ENCODE measurements at places on chromosomes 4 and X. TPM values are rescaled to one million over a fixed set of nuclear protein-coding genes. Genes with fewer than 3 reads are reported as not detected.
A peak's percentile ranks its signal among the peaks of the same experiment; 100 is the strongest.

- no peaks in the 10 kb centered on the region for H3K36me3 ChIP-seq
- peak overlapping the region; percentile 60 for H3K27ac ChIP-seq
- DNase-seq = peak; percentile 62
- H3K4me3 ChIP-seq = peak overlapping the region; percentile 49
- H3K27me3 ChIP-seq = no peaks in the 10 kb centered on the region
Measured at GRCh38 chrX:140765043-140765784, 55.7 kb downstream of the LINC00632 start.

DNA sequence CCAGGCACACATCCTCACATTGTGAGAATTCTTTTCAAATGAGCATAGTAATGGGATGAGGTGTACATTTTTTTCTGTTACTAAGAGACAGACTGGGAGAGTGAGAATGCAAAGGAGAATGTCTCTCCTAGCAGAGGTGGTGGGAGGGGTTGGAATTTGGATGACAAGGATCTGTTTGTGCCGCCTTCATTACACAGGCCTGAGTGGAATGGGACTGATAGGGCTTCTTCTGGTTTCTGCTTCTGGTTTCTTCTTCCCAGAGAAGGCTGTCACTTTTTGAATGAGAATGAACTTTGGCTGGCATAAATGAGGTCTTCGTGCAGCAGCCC, 55.4 kb downstream of the C4orf51 start:
- H3K27ac ChIP-seq = peak overlapping the region; percentile 47
- peak; percentile 96 for DNase-seq
- H3K36me3 ChIP-seq = no peaks in the 10 kb centered on the region
- H3K4me3 ChIP-seq = no peak overlapping the region
- no peaks in the 10 kb centered on the region for H3K27me3 ChIP-seq
- H3K4me1 ChIP-seq = peaks cover 30% of the 10 kb centered on the region

The NEIL3 gene
- 4.5 TPM for polyA plus RNA-seq

- no peaks in the 10 kb centered on the region for H3K4me1 ChIP-seq
- no peak overlapping the region for H3K4me3 ChIP-seq
- DNase-seq = peak; percentile 0
- H3K27ac ChIP-seq = no peak overlapping the region
- H3K36me3 ChIP-seq = no peaks in the 10 kb centered on the region
Measured at GRCh38 chr4:62709618-62710252, 1509.6 kb downstream of the ADGRL3 start.

DNA sequence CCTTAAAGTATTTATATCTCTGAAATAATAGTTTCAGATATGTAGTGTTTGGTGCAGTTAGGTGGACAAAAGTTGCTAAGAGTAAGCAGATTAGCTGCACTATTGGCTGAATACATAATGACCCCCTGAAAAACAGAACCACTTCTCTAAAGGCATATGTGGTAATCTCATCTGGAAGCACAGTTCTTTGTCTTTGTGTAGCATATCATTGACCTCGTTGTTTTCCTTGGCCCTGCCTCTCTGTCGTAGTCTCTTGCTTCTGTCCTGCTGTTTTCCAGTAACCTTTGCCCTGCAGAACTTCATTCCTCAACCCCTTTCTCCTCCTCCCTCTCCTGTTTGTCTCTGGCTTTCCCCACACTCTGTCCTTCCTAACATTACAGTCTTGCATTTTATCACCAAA, 41.4 kb downstream of the JADE3 start:
- H3K4me3 ChIP-seq = no peak overlapping the region
- no peaks in the 10 kb centered on the region for H3K36me3 ChIP-seq
- peak overlapping the region; percentile 29 for H3K27ac ChIP-seq

GRCh38 chrX:154021131-154021611, 1.5 kb upstream of the IRAK1 start:
- peak overlapping the region; percentile 93 for H3K27ac ChIP-seq
- peak; percentile 56 for DNase-seq
- no peaks in the 10 kb centered on the region for H3K27me3 ChIP-seq
- no peak overlapping the region for H3K4me3 ChIP-seq
- peaks cover 11% of the 10 kb centered on the region for H3K36me3 ChIP-seq

DNA sequence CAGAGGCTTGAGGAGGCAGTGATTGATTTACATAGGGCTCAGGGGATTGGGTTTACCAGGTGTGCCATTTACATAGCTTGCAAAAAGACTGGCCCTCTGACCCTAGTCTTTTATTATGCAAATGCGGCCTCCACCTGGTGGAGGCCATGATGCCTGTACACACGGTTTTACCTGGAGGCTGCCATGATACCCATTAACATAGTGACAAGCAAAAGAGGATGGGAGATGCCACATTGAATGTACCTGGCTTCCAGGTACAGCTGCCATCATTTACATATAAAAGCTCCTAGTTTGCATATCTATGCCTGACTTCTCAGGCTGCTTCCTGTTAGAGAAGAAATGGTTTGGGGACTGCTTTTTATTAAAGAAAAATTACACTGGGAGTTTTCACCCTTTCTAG, 72.0 kb downstream of the NEXMIF start:
- H3K27ac ChIP-seq = no peak overlapping the region
- H3K4me3 ChIP-seq = no peak overlapping the region
- no peak for DNase-seq
- no peaks in the 10 kb centered on the region for H3K36me3 ChIP-seq
- H3K27me3 ChIP-seq = no peaks in the 10 kb centered on the region
- no peaks in the 10 kb centered on the region for H3K4me1 ChIP-seq

The NXT2 gene
- polyA plus RNA-seq = 2.5 TPM

The BEX5 gene
- polyA plus RNA-seq = not detected

GRCh38 chrX:57902633-57903032, 7.6 kb downstream of the ZXDA start:
- DNase-seq = no peak
- H3K36me3 ChIP-seq = no peaks in the 10 kb centered on the region
- no peak overlapping the region for H3K4me3 ChIP-seq
- no peak overlapping the region for H3K27ac ChIP-seq
- H3K27me3 ChIP-seq = no peaks in the 10 kb centered on the region

- DNase-seq = no peak
- H3K27me3 ChIP-seq = no peaks in the 10 kb centered on the region
- no peak overlapping the region for H3K4me3 ChIP-seq
Measured at GRCh38 chrX:13697976-13698375, 9.0 kb downstream of the RAB9A start.

The NPFFR2 gene
- not detected for polyA plus RNA-seq

DNA sequence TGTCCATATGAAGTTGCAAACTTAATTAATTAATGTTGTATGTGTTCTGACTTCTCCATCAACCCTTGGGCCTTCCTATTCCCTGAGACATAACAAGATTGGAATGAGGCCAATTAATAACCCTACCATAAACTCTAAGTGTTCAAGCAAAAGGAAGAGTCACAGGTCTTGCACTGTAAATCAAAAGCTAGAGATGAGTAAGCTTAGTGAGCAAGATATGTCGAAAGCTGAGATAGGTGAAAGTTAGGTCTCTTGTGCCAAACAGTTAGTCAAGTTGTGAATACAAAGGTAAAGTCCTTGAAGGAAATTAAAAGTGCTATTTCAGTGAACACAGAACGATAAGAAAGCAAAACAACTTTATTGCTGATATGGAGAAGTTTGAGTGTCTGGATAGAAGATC, 58.2 kb upstream of the GPRIN3 start:
- no peak overlapping the region for H3K4me3 ChIP-seq
- no peaks in the 10 kb centered on the region for H3K27me3 ChIP-seq
- no peaks in the 10 kb centered on the region for H3K4me1 ChIP-seq

DNA sequence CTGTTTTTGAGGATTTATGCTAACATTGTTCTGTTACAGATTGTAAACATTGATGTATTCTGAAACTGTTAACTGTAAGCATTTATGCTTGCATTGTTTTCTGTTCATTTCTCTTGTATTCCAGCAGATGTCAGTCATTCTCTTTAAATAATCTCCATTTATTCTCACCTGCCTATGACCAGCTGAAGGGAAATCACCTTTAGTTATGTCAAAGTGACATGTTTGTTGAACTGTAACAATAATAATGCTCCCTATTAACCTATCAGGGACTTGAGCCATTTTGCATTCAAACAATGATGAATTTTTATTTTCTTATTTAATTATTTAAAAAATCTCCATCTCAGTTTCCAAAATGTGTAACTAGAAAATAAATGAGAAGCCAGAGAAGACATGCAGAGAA, 58.0 kb downstream of the SPCS3 start:
- no peaks in the 10 kb centered on the region for H3K36me3 ChIP-seq
- no peaks in the 10 kb centered on the region for H3K4me1 ChIP-seq
- no peak overlapping the region for H3K27ac ChIP-seq
- no peaks in the 10 kb centered on the region for H3K27me3 ChIP-seq

- no peak for DNase-seq
- no peaks in the 10 kb centered on the region for H3K27me3 ChIP-seq
- no peaks in the 10 kb centered on the region for H3K4me1 ChIP-seq
- H3K4me3 ChIP-seq = no peak overlapping the region
Measured at GRCh38 chr4:144185086-144185485, 44.6 kb upstream of the GYPA start.

The POLN gene
- polyA plus RNA-seq = 0.82 TPM

- no peak overlapping the region for H3K4me3 ChIP-seq
- H3K4me1 ChIP-seq = no peaks in the 10 kb centered on the region
- no peak overlapping the region for H3K27ac ChIP-seq
- no peak for DNase-seq
- H3K27me3 ChIP-seq = no peaks in the 10 kb centered on the region
Measured at GRCh38 chrX:129525896-129526295, 2.6 kb upstream of the SMARCA1 start.

GRCh38 chr4:87057835-87058355, 123.1 kb downstream of the AFF1 start:
- H3K36me3 ChIP-seq = no peaks in the 10 kb centered on the region
- no peak overlapping the region for H3K4me3 ChIP-seq
- no peaks in the 10 kb centered on the region for H3K27me3 ChIP-seq
- H3K27ac ChIP-seq = peak overlapping the region; percentile 10

The CAPN6 gene
- not detected for polyA plus RNA-seq

DNA sequence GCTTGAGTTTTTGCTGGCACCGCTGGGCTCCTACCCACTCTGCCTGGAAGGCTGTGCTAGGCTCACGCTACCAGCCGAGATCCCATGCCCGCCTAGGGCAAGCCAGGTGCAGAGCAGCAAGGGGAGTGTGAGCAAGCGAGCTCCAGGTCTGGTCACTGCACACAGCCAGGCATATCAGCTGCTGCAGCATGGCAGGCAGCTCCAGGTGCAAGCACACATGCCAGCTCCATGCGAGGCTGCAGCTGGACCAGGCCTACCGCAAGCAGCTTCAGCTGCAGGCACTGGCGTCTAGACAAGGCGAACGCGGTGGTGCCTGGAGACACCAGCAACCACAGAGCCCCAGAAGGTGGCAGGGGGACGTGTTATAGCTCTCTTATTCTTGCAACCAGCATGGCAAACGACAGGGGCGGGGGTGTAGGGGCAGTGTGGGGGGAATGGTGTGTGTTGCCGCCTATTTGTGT, 614.7 kb upstream of the EPHA5 start:
- H3K36me3 ChIP-seq = no peaks in the 10 kb centered on the region
- H3K27ac ChIP-seq = no peak overlapping the region
- no peak for DNase-seq
- no peak overlapping the region for H3K4me3 ChIP-seq
- no peaks in the 10 kb centered on the region for H3K27me3 ChIP-seq
- H3K4me1 ChIP-seq = no peaks in the 10 kb centered on the region

GRCh38 chr4:109821185-109821584, 5.6 kb downstream of the GAR1 start:
- H3K36me3 ChIP-seq = peaks cover 12% of the 10 kb centered on the region
- H3K27ac ChIP-seq = no peak overlapping the region
- H3K4me3 ChIP-seq = no peak overlapping the region
- H3K27me3 ChIP-seq = no peaks in the 10 kb centered on the region

DNA sequence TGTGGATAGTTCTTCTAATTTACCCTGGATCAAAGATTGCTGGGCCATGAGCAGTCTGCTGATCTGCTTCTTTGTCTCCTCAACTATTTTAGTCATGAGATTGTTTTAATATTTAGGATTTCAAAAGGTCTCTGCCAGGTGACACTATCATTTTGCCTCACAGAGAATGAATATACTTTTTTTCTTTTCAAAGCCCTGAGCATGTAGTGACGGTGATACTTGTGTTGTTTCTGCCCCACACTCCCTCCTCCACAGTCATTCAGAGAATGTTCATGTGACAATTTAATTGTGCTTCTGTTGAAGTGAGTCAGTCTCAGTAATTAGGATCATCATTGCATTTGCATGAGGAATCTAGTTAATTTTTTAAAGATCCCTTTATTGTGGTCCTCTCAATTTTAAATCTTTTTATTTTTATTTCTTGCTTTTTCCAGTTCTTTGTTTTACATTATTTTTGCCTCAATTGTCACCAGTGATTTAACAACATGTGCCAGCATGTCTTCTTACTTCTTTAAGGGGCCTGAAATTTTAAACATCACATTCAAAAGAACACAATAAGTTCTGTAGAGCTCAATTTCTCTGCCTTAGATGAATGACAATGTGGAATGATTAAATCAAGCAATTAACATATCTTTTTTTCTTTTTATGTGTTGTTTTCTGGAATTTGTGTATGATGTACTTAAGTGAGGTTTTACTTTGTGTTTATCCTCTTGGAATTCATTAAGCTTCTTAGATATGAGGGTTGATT, 12.3 kb downstream of the MMRN1 start:
- no peak overlapping the region for H3K4me3 ChIP-seq
- H3K27me3 ChIP-seq = no peaks in the 10 kb centered on the region
- H3K4me1 ChIP-seq = no peaks in the 10 kb centered on the region

- peak; percentile 21 for DNase-seq
- peaks cover 9% of the 10 kb centered on the region for H3K27me3 ChIP-seq
- no peak overlapping the region for H3K27ac ChIP-seq
- H3K4me1 ChIP-seq = no peaks in the 10 kb centered on the region
Measured at GRCh38 chrX:47743504-47743903, 84.5 kb upstream of the UXT start.

The NBDY gene
- polyA plus RNA-seq = 64.6 TPM

DNA sequence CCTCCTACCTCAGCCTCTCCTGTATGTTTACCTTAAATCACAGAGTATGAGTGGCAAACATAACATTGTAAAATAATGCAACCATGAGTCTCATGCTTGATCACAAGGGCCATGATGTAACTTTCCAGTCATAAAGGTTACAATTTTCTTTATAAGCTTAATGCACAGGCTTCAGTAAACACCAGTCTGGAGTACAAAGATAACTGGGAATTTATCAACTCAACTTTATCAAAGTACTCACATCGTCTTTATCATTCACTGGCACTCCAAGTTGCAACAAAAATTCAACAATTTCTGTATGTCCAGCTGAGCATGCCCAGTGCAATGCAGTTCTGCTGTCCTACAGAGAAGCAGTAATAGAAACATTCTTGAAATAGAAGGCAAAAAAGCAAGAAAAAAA, 2.8 kb downstream of the PSMD10 start:
- peaks cover 7% of the 10 kb centered on the region for H3K36me3 ChIP-seq
- no peak for DNase-seq
- H3K4me3 ChIP-seq = no peak overlapping the region

The MAGEA2B gene
- polyA plus RNA-seq = not detected

DNA sequence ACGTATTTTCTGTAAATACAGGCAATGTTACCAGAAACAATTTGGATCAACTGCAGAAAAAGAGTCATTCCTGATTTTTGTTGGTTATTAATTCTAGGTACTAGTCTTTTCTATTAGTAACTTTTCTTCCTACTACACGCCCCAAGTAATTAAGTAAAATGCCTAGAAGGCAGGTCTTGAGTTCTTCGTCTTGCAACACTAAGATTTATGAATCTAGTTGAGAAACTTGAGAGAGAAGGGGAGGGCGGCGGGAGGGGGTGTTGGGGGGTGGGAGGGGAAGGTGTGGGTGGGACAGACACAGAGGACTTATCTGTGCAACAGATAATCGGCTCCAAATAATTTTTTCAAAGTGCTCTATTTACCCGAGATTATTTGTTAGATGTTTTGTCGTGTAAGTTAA, 3.0 kb downstream of the RAP2C start:
- H3K27me3 ChIP-seq = 0 out of 2 replicates have a peak, but pooled peaks cover 2% of the 10 kb centered on the region
- peak overlapping the region; percentile 88 for H3K4me3 ChIP-seq
- no peaks in the 10 kb centered on the region for H3K4me1 ChIP-seq

The DUSP9 gene
- 0.09 TPM for polyA plus RNA-seq
